Stimulated activated CD4-positive, alpha-beta T cell treated with anti-CD3 and anti-CD28 coated beads, Interleukin-2, amount 100 ng/mL, for 4 hours (primary cell): ENCODE measurements at places on chromosomes 13 and 19.

DNA sequence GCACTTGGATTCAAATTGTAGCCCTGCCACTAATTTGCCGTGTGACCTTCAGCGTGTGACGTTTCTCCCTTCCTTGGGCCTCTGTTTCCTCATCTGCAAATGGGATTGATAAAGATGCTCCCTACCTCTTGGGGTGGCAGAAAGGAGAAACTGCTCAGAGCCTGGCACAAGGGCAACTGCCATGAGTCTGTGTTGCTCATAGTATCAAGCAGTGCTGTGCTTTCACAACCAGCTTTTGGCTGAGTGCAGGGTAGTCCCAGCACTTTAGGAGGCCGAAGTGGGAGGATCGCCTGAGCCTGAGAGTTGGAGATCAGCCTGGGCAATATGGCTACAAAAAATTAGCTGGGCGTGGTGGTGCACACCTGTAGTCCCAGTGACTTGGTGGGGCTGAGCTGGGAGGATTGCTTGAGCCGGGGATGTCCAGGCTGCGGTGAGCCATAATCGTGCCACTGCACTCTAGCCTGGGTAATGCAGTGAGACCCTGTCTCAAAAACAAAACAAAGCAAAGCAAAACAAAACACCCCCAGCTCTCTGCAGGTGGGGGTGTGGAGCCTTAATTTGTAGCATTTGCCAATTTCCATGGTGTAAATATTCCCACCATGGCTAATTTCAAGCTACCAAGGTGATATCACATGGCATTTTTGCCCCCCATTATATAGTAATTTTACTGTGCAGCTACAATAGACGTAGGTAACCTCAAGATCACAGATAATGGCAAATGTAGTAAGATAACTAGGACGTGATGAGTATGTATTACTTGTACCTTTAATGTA, 1.6 kb upstream of the MARK4 start:
- no peak for DNase-seq

- DNase-seq, result no peak
Observed at GRCh38 chr13:72782717-72783116, 784 bp downstream of the PIBF1 start.

- DNase-seq, result no peak
Observed at GRCh38 chr13:72728290-72728605, 525 bp downstream of the BORA start.

- peak; percentile 85 for DNase-seq
Observed at GRCh38 chr13:41465241-41465847, 8.0 kb downstream of the RGCC start.

GRCh38 chr13:38350114-38350617, 515 bp downstream of the UFM1 start:
- peak; percentile 26 for DNase-seq

GRCh38 chr19:18002347-18002850, 5.6 kb upstream of the ARRDC2 start:
- DNase-seq, result no peak

GRCh38 chr19:29393915-29394460, 131.8 kb upstream of the VSTM2B start:
- DNase-seq, result no peak
